ENCODE measurements at places on chromosomes 2 and 18.

GRCh38 chr2:208674919-208675318 lies 268.3 kb downstream of the PTH2R start:
- no peak for DNase-seq

DNA sequence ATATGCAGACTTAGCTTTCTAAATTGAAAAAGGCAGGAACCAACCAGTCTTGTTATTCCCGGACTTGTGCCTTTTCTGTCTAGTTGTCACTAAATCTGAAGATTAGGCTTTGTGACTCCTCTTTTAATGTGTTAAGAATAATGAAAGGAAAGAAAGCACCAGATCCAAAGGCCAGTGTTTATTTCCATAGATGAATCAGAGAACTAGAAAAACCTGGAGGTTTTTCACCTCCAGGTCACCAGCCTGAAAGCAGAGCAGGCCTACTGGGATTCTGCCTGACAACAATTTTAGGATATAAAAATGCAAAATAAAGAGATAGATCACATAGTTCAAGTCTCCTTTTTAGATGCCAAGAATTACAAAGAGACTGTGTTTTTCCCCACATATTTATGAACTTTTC lies 160.4 kb downstream of the GULP1 start:
- no peak for DNase-seq

- DNase-seq = no peak
These were observed 854.6 kb downstream of the CBLN2 start for GRCh38 chr18:71689416-71690160.

GRCh38 chr2:74959106-74959751 lies 786 bp downstream of the POLE4 start:
- no peak for DNase-seq

DNA sequence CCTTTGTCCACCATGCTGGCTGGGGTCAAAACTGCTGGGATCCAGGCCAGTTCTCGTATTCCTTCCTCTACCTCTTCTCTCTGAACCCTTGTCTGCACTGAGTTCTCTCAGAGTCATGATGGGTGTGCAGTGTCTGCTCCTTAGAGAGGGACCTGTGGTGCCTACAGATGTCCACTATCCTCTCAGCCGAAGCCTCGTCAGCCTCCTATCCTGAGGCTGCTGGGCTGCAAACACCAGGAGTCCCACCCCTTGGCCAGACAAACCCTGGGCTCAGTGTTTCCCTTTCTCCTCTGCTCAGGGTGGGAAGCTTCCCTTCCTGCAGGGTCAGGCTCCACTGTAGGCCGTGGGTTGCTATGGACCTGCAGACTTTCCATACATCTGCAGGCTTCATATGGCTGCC lies 2.3 kb downstream of the INPP5D start:
- no peak for DNase-seq

- DNase-seq = no peak
These were observed 25.0 kb downstream of the CELF4 start for GRCh38 chr18:37540424-37541138.

DNA sequence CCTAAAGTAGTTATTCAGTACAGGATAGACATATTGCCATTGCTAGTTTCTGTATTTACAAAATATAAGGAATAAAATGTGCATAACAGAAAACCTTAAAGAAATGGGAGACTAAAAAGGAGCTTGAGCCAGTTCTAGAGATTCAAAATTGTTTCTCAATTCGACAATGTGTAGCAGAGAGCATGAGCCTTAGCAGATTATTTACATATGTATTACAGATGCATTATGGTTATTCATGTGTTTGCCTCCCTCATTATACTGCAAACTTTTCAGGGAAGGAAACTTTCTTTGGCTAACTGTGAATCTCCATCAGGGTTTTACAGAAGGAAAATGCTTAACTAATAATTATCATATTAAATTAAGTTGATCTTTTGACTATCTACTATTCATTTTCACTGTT lies 854.4 kb upstream of the SLC39A10 start:
- DNase-seq = no peak

- peak; percentile 12 for DNase-seq
These were observed 15.7 kb downstream of the FAM98A start for GRCh38 chr2:33583194-33583938.

GRCh38 chr2:120590841-120591240 lies 144.8 kb upstream of the GLI2 start:
- DNase-seq = no peak

DNA sequence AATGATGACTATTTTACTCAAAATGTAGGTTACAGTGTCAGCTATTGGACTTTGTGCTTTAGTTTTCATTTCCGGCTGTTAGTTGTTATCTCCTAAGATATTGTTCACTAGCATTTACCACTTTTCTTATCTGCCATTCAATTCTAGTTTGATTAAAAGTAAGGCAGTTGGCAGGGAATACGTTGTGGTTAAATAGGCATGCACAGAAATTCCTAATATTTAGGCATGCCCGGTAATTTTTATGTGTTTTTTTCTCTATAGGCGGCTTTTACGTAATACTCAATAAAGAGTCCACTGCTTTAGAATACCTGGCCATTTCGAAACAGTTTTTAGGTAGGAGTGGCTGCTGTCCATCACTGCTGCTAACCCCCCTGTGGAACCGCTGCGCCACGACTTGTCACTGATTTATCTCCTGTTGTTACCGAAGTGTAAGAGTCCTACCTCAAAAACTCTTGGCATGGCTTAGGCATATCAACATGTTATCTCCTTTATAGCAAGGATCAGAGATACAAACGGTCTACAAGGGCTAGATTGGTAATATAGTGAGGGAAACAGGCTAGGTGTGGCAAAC lies 39.5 kb downstream of the BABAM2 start:
- DNase-seq = no peak

DNA sequence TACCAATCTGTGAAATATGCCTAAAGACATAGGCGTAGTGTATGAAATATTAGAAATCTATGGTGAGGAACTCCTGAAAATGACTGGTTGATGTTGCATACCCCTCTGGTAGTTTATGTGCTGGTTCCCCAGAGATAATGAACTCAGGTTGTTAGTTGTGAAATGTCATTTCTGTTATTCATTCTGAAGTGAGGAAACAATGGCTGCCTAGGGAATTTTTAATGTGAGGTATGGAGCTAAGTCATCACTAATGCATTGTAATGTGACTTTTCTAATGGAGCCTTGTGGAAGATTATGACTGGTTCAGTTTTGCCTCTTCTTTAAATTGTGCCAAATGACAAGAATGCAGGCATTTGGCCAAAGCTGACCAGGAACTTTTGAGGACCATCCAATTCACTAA lies 61.6 kb upstream of the RAB27B start:
- no peak for DNase-seq

DNA sequence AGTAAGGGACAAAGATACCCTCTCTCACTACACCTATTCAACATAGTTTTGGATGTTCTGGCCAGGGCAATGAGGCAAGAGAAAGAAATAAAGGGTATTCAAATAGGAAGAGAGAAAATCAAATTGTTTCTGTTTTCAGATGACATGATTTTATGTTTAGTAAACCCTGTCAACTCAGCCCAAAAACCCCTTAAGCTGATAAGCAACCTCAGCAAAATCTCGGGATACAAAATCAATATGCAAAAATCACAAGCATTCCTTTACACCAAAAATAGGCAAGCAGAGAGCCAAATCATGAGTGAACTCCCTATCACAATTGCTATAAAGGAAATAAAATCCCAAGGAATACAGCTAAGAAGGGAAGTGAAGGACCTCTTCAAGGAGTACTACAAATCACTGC lies 1130.7 kb upstream of the PIK3C3 start:
- DNase-seq = no peak

- DNase-seq = no peak
These were observed 123.0 kb downstream of the NFATC1 start for GRCh38 chr18:79518683-79519128.

- no peak for DNase-seq
These were observed 98.0 kb downstream of the EVA1A start for GRCh38 chr2:75462721-75463120.

GRCh38 chr2:37610638-37611289 lies 60.7 kb downstream of the CDC42EP3 start:
- no peak for DNase-seq

- no peak for DNase-seq
These were observed 342.9 kb upstream of the ACVR2A start for GRCh38 chr2:147501968-147502367.

GRCh38 chr2:174666312-174666711 lies 68.7 kb upstream of the WIPF1 start:
- DNase-seq = no peak

DNA sequence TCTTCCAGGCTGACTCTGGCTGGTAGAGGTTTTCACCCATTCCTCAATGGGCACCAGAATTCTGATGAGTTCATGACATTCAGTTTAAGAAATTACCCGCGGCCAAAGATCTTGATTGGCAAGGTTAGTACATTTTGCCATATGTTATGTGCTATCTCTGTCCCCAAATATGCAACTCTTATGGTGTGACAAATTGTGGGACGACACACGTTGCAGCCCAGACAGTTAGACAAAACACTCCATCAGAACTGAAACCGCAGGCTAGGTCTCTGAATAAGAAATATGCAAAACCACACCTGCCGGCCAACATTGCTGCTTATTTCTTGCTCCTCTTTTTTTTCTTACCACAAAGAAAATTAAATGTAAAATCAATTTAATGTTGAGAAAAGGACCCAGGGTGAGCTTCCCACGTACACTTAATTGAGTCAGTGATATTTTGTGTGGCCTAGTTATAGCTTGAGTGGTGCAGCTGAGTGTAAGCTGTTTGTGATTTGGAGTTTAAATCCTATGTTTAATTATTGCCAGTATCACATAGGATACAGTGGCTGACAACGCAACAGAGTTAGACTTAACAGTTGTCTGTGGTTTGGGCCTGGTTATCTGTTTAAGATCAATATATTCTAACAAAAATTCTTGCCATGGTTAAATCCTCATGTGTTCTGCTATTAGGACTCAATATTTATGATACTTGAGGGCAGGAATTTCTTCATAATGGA lies 35.7 kb upstream of the LTBP1 start:
- DNase-seq = no peak

DNA sequence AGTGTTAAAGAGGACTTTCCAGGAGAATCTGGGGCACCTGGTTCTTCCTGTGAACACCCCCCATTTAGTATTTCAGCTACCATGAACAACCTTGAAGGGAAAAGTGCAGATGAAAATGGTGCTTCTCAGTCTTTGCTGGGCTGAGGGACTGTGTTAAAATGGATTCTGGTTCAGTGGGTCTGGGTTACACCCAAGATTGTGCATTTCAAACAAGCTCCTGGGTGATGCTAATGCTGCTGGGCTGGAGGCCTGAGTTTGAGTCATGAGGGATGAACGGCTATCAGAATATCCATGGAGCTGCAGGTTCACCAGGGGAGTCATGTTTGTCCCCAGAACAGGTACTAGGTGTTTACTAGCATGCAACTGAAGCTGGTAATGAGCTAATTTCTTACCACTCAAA lies 24.0 kb downstream of the MRPL44 start:
- DNase-seq = no peak

DNA sequence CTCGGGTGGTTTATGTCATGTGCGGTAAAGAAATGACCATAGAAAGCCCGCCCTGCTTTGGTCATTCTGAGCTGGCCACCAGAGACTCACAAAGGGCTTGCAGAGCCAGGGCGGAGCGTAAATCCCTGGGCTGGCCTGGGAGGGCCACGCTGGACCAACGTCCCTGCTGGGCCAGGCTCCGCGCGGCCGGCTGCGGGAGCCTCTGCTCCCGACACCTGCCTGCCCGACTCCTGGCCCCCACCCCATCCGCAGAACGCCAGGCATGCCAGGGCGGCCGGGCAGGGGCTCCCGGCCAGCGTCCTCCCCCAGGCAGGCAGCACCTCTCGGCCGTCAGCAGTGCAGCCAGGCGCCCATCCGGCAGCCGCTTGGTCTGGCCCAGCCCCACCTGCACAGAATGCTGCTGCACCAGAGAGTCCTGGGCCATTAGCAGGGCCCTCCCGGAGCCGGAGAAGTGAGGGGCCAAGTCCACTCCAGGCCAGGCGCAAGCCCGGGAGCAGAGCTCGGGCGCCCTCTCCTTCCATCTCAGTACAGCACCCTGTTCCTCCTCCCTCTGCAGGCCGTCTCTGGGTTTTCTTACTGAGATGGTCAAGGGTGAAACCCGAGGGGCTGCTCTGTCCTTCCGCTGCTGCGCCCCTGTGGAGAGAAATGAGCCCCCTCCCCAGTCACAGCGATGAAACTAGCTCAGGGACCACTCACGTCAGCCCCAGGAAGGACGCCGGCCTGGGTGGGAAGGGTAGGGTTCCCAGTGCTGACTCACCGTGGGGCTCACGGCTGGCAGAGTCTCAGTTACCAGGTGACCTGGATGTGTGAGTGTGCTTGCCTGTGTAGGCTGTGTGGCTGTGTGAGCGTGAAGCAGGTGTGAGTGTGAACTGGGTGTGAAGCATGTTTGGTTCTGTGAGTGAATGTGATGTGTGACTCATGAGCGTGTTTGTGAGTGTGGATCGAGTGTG lies 83.3 kb downstream of the PTGR3 start:
- DNase-seq = no peak

GRCh38 chr18:67359873-67360838 lies 156.4 kb downstream of the DSEL start:
- DNase-seq = no peak

GRCh38 chr2:160534249-160534648 lies 40.6 kb upstream of the RBMS1 start:
- DNase-seq = no peak

DNA sequence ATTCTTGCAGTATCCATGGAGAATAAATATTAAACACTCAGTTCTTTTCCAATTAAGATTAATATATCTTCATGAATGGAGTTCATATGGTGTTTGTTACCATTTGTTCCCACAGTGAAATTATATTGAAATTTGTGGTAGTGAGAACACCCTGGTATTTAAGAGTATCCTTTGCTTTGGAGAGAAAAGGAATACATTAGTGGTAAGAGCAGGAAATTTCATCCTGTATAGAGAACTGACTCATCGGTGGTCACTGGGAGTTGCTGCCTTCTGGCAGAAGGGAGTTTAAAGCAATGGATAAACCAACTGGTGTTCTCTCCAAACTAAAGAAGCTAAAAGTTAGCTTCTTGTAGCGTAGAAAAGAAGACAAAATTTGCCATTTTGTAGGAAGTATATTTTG lies 107.3 kb downstream of the MYO1B start:
- DNase-seq = no peak

GRCh38 chr2:980176-980575 lies 29.5 kb downstream of the SNTG2 start:
- DNase-seq = no peak

DNA sequence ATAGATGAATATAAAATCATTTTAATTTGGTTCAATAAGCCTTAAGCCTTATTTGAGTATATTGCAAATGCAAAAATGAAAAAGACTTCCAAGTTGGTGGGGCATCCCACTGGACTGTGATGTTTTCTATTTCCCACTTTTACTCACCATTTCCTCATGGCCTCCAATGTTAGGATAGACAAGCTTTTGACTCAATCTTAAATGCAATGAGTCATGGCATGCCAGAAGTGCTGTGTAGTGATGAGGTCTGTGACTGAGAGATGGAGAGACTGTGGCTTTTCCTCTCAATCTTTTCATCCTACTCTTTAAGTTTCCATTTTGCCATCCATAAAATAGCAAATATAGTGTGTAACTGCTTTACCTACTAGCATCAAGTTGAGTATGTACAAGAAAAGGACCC lies 1401.2 kb upstream of the CELF4 start:
- no peak for DNase-seq

GRCh38 chr2:228518-229278 lies 35.1 kb downstream of the SH3YL1 start:
- no peak for DNase-seq

All from COR-L47 (cell line).